Stimulated activated CD4-positive, alpha-beta T cell treated with anti-CD3 and anti-CD28 coated beads, Interleukin-1b, Interleukin-23, amount 100 ng/mL, for 24 hours (primary cell): ENCODE measurements at places on chromosomes 1 and 21.

DNA sequence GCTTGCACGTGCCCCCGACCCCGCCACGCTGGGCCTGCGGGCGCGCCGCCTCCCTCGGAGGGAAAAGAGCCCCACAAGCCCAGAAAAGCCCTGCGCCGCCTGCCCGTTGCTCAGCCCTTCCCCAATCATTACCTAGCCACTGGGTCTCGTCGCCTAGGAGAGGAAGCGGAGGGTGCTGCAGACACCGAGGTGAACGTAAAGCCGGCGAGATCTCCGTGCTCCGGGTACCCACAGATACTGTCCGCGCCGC lies at the start of gene ENO1:
Gene ENO1 (minus strand): TSS at position 239 of the 250 bp plus-strand sequence. CDS start 3,778 bp downstream, outside the sequence.
- DNase-seq: no peak

- no peak for DNase-seq
These were observed 133.3 kb downstream of the XPR1 start for GRCh38 chr1:180765151-180765550.

DNA sequence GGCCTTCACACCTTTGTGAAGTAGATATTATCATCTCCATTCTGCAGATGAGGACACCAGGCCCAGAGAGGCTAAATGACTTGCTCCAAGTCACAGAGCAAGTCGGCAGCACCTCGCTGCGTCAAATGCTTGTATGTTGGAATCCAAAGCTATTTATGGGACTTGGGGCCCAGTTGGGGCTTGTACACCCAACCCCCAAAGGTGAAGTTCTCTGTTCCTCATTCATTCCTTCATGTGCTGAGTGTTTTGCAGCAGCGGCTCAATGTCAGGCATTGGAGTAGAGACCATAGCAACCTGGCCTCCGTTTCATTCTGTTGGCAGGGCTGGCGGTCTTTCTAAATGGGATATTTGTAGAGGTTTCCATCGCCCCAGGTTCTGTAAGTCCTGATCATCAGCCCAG lies 113.4 kb upstream of the SLC25A33 start:
- DNase-seq: no peak

GRCh38 chr1:234395297-234395696 lies 22.0 kb downstream of the COA6 start:
- DNase-seq: no peak

DNA sequence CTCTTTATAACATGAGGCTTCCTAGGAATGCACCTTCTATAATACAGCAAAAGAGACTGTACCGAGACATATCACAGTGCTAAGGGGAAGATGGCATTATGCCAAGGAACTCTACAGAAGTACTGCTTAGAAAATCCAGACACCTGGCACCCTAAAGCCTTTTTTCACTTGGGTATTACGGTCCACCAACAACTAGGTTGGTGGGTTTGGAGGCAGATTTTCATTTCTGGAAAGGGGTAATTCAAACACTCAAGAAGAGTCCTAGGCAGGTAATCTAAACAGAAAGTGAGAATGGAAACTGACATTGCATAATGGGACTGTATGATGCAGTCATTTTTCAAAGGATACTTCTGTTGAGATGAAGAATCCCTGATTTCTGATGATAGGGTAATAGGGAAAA lies 19.6 kb downstream of the SCMH1 start:
- DNase-seq: no peak

GRCh38 chr1:41975850-41976569 lies 57.3 kb upstream of the HIVEP3 start:
- DNase-seq: no peak

- no peak for DNase-seq
These were observed 210.1 kb upstream of the PTGFR start for GRCh38 chr1:78280626-78281025.

DNA sequence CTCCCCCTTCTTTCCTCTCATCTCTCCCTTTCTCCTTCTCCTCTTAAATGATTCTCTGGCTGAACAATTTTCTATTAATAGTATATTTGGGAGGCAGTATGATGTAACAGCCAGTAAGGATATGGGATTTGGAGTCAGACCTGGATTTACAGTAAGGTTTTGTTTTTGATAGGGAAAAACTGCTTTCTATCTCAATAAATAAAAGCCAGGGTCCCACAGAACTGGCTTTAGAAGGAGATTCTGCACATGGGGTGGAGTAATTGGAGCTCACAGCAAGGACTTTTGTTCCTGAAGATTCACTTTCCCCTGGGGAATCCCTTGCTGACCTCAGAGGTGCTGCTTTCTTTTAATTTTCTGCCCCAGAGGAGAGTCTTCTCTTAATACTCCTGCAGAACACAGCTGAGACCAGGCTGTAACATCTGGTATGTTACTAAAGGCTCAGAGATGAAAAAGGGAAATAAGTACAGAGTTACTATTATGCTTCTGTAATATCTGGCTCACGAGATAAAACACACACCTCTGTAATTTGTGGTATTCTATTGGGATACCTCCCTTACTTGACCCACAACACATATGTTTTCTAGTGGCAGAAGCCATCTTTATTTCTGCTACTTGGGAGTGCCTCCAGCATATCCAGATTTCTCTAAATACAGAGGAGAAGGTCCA lies 13.4 kb downstream of the EPB41 start:
- no peak for DNase-seq

DNA sequence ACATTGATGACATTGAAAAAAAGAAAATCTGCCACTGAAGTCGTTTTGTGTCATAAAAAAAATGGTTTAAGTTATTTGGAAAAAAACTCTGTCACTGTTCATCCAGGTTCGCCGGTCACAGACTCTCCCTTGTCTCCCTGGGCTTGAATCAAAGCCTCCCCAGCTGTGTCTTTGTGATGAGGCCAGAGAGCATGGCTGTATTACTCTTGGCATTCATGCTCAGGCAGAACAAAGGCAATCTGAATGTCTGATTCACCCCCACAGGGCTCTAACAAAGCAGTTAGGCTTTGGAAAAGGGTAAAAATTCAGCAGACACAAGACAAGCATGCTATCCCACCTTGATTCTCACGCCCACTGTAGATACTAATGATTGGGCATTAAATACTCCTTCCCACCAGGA lies 304.3 kb upstream of the PLD5 start:
- DNase-seq: no peak

DNA sequence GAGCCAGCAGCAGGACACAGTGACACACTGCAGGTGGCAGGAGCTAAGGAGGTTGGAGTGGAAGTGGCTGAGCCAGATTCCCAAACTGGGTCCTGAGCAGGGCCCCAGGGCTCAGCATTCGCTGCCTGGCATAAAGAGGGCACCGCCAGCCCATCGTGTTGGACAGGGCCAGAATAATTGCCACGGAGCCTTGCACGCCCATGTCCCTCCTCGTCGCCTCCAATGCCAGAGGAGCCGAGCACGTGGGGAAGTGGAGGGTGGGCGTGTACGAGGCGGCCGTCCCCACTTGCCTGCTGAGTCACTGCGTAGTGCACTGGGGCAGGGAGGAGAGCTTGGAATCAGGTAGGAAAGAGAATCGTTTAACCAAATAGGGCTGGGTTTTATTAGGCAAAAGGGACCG lies 26.1 kb upstream of the LRRC47 start:
- DNase-seq: no peak

- no peak for DNase-seq
These were observed 180.1 kb downstream of the EDEM3 start for GRCh38 chr1:184574588-184574987.

- DNase-seq: no peak
These were observed 53.1 kb downstream of the LMX1A start for GRCh38 chr1:165303386-165303785.

- no peak for DNase-seq
These were observed 44.0 kb downstream of the EIF2D start for GRCh38 chr1:206568256-206568655.

- DNase-seq: no peak
These were observed 56.5 kb upstream of the BCAR3 start for GRCh38 chr1:93738075-93738622.

GRCh38 chr1:207797229-207797973 lies 45.5 kb downstream of the CD46 start:
- peak; percentile 64 for DNase-seq

- DNase-seq: no peak
These were observed 71.0 kb downstream of the MAB21L3 start for GRCh38 chr1:116182019-116182714.

- DNase-seq: no peak
These were observed 6.1 kb downstream of the IER5 start for GRCh38 chr1:181094416-181095212.

GRCh38 chr21:19420565-19420964 lies 1017.0 kb upstream of the TMPRSS15 start:
- DNase-seq: no peak

GRCh38 chr1:170360601-170361000 lies 171.4 kb upstream of the GORAB start:
- DNase-seq: no peak

DNA sequence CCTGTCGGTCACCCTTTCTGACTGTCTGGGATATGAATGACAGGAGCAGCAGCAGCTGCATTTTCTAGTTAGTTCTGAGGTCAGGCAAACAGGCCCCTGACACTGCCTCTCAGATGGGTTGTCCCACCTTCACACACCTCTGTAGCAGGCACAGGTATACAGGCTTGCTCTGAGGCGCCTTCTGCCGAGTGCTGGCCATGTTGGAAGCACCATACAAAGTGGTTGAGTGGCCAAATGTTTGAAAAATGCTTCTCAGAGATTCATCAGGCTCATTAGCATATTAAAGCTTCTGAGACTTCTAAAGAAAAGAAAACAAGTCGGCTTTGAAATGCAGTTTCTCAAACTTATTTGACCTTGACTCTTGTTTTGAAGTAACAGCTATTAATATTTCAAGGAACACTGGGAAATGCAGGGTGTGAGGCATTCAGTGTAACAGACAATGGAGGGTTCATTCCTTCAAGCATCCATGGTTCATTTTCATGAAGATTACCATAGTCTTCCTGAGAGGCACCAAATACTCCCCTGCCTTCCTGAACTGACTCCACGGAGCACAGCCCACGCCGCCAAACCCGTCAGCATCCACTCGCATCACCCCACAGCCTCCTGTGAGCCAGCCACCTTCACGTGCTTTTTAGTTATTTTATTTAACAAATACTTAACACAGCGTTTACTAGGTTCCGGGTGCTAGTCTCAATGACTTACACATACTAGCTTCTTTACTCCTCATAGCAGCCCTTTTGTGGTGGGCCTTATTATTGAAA lies 81.8 kb downstream of the KCNN3 start:
- no peak for DNase-seq

DNA sequence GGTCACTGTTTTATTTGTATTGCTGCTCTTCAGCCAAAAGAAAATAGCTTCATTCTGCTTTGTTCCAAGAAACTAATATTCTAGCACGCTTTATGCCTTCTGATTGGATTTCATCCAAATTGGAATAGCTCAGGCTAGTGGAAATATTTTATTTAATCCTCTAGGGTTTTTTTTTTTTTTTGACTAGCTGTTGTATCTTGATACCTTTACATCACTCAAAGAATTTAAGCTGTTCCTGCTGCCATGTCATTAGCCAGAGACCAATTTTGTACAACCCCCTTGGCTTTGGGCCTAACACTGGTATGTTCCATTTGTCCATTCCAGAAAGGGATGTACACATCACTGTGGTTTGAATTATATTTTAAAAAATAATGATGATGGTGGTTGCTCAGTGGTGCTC lies 103.0 kb downstream of the DISC1 start:
- no peak for DNase-seq

- DNase-seq: no peak
These were observed 8.2 kb downstream of the SH2D2A start for GRCh38 chr1:156808186-156809030.

DNA sequence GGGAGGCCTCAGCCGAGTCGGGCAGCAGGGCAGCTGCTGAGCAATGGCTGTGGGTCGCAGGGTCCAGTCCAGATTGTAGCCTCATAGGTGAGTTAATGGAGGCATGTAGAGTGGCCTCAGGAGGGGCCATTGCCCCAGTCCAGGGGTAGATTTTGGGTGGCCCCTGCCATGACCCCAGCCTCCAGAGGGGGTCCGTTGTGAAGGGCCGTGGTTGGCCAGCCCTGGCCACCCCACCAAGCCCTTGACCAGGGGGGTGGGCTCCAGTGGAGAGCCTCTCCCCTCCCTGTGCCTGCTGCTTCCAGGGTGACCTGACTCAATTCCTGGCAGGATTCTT lies 26.1 kb downstream of the TRPM2 start:
- no peak for DNase-seq

DNA sequence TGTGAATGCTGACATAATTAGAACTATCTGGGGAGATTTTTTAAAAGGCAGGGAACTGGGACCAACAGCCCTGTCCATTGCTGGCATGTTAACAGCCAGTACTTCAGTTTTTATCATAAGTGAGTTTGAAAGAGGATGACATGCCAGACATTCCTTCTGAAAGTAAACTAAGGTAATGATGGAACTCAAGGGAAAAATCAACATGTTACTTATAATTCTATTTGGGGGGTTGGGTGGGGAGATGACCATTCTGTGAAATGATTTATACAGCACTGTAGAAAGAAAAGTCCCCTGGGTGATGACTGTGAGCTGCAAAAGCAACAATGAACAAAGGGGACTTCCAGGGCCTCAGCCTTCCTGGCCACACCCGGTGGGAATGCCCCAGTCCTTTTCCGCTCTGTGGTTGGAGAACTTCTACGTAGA lies 5.4 kb upstream of the LAMC2 start:
- no peak for DNase-seq

GRCh38 chr1:12552951-12553921 lies 64.8 kb downstream of the DHRS3 start:
- no peak for DNase-seq

DNA sequence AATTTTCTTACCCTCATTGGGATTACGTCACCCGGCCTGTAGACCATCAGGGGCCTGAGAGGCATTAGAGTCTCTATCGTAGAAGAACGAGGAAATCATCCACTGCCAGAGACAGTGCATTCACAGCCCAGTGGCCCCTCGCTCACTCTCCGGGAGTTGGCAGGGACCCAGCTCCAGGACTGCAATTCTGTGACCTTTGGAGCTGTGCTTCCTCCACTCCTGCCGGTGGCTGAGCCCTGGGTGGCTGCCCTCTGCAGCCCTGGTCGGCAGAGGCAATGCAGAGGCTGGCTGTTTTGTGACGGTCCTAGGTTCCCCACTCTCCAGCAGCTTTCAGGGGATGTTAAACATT lies 12.7 kb downstream of the SLC37A1 start:
- no peak for DNase-seq

- DNase-seq: no peak
These were observed 1.4 kb downstream of the LRRN2 start for GRCh38 chr1:204684206-204684570.

GRCh38 chr1:3837685-3838084 lies 19.3 kb downstream of the CEP104 start:
- no peak for DNase-seq

- DNase-seq: no peak
These were observed 255.8 kb downstream of the RHOU start for GRCh38 chr1:228990906-228991569.

DNA sequence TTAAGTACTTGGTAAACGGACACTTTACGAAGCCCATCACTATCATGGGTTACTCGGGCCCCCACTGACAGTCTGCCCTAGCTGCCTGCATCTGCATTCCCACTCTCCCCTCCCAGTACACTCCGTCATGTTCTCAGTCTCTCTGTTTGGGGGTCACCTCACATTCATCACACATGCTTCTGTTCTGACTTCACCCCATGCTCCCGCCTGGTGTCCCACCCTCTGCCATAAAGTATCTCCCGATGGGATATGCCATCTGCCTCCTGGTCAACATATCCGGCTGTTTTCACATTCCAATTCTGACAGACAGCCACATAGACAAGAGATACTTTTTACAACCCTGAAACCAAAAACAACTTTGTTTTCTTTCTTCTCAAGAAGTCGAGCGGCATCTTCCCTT lies 1.0 kb downstream of the OLFML2B start:
- no peak for DNase-seq

GRCh38 chr1:40317394-40318074 lies 448 bp upstream of the COL9A2 start:
- DNase-seq: no peak
